Spinal cord (tissue), 10 donors: ENCODE measurements at places on chromosomes 12 and 14. TPM values are rescaled to one million over a fixed set of nuclear protein-coding genes. Genes with fewer than 3 reads are reported as not detected.

DNA sequence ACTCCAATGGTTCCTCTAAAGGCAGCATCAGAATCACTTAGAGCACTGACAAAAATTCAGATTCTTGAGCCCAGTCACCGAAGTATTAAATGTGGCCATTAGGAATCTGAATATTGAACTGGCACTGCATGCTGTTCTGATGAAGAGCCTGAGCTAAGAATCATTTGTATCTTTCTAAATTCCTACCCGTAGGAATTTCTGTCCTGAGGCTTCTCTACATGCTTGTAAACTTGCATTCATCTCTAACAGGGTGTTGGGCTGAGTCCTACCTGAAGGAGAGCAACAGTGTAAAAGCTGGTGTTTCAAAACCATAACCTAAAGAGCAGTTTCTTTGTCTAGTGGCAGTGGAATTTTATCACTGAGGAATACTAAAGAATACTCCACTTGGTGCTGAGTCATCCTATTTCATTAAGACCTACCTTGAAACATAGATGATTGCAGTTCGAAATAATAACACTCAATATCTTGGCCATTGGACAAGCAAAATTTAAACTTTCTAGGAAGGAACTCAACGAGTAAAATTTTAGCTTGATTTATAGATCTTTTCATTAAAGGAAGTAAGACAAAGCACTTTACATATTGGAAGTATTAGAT, 35.5 kb upstream of the C12orf75 start:
- no peak overlapping the region for H3K27ac ChIP-seq
- H3K4me3 ChIP-seq = no peak overlapping the region
- DNase-seq = no peak

GRCh38 chr14:88947646-88948598, 123.5 kb downstream of the TTC8 start:
- no peak for DNase-seq
- no peak overlapping the region for H3K4me3 ChIP-seq
- H3K27ac ChIP-seq = no peak overlapping the region

DNA sequence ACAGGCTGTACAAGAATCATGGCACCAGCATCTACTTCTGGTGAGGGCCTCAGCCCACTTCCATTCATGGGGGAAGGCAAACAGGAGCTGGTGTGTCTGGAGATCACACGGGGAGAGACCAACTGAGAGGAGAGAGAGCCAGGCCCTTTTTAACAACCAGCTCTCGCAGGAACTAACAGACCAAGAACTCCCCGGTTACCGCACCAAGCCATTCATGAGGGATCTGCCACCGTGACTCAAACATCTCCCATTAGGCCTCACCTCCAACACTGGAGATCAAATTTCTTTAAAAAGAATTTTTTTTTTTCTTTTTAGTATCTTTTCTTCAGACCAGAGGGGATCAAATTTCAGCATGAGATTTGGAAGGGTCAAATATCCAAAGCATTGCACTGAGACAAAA, 16.7 kb upstream of the AQP2 start:
- H3K27ac ChIP-seq = no peak overlapping the region
- H3K36me3 ChIP-seq = no peaks in the 10 kb centered on the region
- no peaks in the 10 kb centered on the region for H3K27me3 ChIP-seq
- no peaks in the 10 kb centered on the region for H3K4me1 ChIP-seq
- H3K4me3 ChIP-seq = no peak overlapping the region

DNA sequence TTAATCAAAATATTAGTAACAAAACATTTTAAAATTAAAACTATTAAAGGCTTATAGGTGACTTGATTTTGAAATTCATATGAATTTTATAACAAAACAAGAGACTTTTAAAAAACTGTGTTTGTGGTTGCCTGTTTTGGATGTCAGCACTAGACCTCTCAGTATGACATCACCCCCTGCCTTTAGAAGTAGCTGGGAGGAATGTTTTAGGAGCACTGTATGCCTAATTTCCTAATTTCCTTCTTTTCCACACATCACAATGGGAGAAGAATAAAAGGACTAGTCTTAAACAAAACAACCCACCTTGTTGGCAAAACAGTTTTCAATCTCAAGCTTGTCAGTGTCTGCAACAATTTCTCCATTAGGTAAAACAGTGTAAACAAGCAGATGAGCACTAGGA, 48.1 kb upstream of the PZP start:
- H3K4me3 ChIP-seq = no peak overlapping the region
- no peak for DNase-seq
- H3K27ac ChIP-seq = no peak overlapping the region
- H3K27me3 ChIP-seq = no peaks in the 10 kb centered on the region
- H3K36me3 ChIP-seq = no peaks in the 10 kb centered on the region
- no peaks in the 10 kb centered on the region for H3K4me1 ChIP-seq

- no peak within 1 kb of the TSS for H3K27ac ChIP-seq
- no peak for DNase-seq
- peaks cover 66% of the 10 kb centered on the region for H3K4me1 ChIP-seq
- peak within 1 kb of the TSS; percentile 24 for H3K4me3 ChIP-seq
- H3K27me3 ChIP-seq = peaks cover 9% of the 10 kb centered on the region
Observed at GRCh38 chr14:104977681-104978653, at the start of gene AHNAK2. TSS of gene AHNAK2 (minus strand) at chr14:104978374. CDS start at chr14:104978237, 137 bp downstream.

TEX52 gene
- not detected for total RNA-seq

AQP2 gene
- total RNA-seq = not detected

CCDC92 gene
- total RNA-seq = 23.3 TPM

OTX2 gene
- 35.0 TPM for total RNA-seq

CACNA1C gene
- 14.8 TPM for total RNA-seq
